ENCODE measurements at places on chromosomes 1 and 21.
A peak's percentile ranks its signal among the peaks of the same experiment; 100 is the strongest.

GRCh38 chr21:36322083-36322424 lies 2.1 kb downstream of the MORC3 start:
- DNase-seq = no peak

DNA sequence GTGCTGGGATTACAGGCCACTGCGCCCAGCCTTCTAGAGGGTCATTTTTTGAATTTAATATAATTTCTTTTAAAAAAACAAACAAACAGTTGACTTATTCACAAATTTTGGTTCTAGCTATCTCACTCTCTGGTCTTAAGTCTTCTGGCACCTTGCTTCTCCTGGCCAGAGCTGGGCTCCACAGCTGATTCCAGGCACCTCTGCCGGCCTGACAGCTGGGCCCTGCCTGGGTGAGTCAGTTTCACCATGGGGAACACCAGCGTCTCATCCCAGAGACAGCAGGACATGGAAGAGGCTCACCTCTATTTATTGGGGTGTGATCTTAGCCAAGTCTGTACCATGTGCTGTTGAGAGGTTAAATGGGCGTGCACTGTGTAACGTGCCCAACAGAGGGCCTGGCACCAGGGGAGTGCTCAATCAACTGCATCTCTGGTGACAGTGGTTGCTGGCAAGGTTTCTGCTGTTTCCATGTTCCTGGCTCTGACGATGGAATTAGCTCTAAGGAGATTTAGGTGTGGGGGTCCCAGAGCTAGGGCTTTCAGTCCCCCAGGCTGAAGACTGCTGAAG lies 956 bp downstream of the CPLANE2 start:
- DNase-seq = peak; percentile 69

- no peak for DNase-seq
Observed at GRCh38 chr1:12194666-12195216, 27.9 kb downstream of the TNFRSF1B start.

- DNase-seq = no peak
Observed at GRCh38 chr1:215749414-215749813, 182.3 kb downstream of the KCTD3 start.

DNA sequence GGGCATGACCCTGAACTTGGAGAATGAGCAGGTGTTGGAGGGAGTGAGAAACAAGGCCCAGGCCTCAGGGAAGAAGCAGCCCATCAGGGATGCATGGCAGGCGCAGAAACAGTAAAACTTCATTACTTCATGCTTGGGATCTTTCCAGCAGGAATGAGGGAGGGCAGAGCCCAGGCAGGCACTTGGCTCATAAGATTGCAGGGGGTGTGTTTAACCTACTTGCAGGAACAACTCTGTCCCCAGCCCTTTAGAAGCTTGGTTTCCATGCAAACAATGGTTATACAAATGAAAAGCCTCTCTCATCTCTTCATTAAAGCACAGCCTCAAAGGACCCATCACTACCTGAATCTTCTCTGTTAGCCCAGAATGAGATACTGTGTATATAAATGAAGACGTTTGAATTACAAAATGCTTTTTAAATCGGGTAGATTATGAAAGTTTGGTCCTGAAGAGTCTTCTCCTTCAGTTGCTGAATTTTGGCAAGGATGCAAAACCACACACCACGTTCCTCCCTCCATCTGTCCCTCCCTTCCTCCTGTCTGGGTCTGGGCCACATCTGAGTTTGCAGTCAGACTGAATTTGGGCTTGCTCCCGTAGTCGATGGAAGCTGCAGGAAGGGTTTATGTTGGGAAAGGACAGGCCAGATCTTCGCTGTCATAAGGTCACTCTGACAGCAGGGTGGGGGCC lies 154.4 kb upstream of the KLHDC7A start:
- no peak for DNase-seq
